HS-5 (cell line): ENCODE measurements at places on chromosomes 13 and 19.

DNA sequence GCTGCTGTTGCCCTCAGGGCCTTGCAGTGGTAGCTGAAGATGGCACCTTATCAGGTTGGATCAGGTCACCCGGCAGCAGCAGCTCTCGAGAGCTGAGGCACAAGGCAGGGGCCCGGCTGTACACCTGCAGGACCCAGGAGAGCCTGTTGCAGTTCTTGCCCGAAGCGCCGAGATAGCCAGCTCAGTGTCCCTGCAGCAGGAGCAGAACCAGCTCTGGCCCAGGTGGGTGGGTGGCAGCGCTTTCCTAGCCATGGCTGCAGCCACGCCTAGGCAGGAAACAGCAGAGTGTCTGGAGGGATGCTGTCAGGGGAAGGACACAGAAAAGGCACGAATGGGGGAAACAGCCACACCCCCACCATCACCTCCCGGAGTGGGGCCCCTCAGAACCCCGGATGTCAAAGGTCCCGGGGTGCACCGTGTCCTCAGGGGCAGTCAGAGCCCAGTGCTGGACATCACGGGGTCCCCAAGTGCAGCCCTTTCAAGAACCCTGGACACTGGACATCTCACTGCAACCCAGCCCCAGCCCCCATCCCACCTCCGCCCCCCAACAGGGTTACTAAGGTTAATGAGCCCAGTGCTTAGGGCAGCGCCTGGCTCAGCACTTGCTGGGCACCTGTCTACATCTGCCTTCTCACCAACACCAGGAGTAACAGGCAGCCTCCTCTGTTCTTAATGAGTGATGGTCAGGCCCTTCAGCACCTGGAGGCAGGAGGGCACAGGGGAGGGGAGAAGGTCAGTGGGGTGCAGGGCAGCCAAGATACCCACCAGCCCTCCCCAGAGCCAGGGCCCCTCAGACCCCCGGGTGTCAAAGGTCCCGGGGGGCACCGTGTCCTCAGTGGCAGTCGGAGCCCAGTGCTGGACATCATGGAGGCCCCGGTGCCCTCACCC is 8.7 kb downstream of the ACP4 start:
- no peak for DNase-seq

DNA sequence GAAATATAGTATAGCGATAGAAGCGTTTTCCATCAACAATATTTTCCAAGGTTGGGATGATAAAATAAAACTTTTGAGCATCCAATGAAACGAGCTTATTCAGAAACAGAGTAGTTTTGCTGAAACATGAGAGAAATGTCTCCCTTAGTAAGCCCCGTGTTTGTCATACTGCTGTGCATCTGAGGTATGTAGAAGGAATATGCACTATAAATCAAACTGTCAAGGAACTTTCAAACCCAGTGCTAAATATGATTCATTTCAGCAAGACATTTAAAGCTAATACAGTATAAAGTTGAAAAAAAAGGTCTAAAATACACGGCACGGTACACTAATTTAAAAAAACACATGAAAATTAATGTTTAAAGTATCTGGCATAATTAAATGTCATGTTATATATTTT is 546.2 kb downstream of the SLITRK5 start:
- no peak for DNase-seq

DNA sequence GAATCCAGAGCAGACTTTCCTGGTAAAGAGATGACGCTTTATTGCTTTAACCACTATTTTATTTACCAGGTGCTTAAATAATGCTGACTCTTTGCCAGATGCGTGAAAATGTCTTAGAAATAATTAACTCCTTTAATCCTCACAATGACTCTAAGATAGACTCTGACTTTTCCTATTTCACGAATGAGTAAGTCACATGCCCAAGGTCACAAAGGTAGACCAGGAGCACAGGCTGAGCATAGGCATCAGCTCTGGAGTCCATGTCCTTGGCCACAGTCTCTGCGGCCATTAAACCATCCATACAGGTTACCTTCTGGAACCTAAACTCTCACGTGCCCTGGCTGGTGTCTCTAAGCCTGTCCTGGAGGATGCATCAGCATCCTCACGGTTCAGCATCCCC is 87.3 kb downstream of the ERCC5 start:
- DNase-seq, result no peak

DNA sequence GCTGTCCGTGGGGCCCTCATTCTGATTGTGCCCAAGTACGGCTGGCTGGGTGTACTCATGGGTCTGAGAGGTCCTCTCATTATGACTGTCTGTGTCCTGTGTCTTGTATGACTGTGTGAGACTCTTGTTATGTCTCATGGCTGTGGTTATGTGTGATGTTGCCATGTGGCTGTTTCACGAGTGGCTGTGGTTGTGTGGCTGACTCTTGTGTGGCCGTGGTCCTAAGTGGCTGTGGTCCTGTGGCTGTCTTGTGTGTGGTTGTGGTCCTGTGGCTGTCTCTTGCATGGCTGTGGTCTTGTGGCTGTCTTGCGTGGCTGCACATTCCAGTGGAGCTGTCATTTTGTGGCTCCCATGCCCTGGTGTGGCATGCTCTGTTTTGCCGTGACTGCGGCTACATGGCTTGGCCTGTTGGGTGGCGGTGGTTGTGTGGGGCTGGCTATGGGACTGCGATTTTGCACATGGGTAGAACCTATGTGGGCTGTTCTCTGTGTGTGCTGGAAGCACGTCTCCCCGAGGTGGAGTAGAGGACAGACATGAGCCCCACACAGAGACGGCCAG is 2.5 kb downstream of the LYL1 start:
- DNase-seq, result no peak

DNA sequence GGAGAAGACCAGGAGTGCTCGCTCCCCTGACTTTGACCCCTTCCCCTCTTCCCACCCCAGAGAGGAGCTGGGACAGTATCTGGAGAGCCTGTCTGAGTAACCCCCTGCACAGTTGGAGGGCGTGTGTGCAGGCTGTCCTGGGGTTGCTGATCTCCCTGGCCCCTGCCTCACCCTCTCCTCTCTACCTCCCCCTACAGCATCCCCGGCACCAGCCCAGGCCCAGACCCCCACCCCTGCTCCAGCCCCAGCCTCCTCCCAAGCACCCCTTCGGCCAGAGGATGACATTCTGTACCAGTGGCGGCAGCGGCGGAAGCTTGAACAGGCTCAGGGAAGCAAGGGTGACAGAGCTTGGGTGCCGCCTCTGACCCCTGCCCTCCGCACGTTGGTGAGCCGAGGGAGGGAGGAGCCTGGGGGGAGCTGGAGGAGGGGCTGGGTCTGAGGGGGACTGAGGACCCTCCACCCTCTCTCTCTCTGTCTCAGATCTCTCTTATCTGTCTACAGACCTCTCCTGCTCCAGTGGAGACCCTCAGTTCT is 8.7 kb downstream of the PROSER3 start:
- no peak for DNase-seq

GRCh38 chr19:38710928-38711725 is 33.1 kb downstream of the CAPN12 start:
- no peak for DNase-seq

DNA sequence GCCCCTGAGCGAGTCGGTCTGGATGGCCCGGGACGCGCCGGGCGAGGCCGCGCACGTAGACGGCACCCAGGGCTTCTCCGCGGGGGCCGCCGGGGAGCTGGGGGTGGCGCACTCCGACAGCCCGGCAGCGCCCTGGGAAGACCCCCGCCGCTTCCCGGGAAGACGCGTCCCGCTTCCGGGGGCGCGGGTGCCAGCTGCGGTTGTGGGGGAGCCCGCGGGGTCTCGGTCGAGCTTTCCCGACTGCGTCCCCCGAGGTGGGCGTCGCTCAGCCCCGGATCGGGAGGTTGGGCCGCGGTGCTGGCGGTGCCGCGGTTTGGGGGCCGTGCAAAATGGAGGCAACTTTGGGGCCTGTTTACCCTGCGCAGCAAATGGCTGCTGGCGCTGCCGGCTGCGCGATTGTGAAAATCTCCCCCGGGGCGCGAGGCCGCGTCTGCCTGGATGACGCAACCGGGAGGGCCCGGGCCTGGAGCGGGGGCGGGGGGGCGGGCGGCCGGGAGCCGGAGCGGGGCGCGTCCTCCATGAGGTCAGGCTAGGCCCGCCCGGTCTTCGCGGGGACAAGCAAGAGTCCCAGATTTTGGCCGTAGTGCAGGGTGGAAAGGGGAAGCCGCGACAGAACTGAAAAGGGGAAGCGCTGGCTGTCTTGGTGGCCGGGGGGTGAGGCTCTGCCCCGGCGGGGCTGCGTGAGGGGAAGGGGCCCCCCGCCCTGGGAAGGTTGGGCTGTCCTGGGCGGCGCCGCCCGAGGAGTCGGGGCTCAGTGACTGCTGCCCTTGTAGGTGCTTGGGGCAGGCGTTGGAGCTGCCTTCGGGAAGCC is 11.3 kb downstream of the PEAK3 start:
- DNase-seq, result no peak

DNA sequence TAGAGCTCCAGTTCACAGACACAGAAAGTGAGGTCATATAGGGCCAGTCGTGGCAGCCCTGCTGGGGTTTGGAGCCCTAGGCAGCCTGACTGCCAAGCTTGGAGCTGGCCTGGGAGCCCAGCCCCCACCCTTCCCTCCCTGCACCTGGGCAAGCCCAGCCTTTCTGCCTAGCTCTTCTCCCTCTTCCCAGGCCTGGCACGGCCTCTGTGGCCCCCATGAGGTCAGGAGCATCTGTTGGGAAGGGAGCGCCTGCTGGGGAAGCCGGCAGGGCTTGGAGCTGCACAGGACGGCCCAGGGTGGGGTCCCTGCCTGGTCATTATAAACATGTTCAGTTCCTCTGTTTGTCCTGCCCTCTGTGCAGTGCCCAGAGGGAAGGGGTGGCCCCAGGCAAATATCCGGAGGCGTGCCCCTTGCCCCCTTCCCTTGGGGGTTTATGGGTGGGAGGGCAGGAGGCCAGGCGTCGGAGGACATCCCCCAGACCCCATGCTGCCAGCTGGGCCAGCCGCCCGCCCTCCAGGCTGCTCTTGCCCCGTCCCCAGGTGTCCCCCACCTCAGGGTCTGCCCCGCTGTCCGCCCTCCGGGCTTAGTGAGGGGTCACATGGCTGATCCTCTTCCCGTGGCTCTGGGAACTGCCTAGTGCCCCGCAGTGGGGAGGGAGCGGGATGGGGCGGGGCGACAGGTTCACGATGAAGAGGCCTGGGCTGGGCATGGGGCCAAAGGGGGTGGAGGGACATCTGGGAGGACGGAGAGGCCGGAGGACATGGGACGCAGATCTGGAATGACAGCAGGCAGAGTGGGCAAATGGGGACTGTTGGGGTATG is 30.0 kb upstream of the NCCRP1 start:
- no peak for DNase-seq

- no peak for DNase-seq
These were observed 12.0 kb downstream of the TMTC4 start for GRCh38 chr13:100662468-100663211.

DNA sequence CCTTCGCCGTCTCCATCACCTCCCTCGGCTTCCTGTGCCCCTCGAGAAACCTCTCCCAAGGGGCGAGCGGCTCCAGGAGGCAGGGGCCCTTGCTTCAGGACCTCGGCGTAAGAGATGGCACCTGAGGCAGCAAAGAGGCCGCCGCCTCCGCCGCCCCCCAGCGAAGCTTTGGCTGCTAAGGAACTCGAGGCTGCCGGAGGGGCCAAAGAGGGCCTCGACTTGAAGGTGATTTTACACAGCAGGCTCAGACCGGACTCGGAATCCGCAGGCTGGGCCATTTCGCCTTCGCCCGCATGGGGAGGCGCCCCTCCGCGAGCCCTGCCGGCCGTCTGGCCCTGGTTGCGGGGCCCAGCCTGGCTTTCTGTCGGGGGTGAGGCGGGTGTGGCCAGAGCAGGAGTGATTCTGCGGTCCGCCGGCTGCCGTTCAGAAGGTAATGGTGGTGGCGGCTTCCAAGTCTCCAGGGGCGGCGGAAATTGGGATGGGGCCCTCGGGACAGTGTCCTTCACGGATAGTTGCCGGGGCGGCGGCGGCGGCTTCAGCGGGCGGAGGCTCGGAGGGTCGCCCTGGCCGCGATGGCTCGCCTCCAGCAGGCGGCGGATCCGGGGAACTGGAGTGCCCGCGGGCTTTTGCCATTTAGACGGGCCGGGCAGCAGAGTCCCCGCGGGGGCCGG is 1.4 kb downstream of the GGN start:
- no peak for DNase-seq
